ENCODE measurements at places on chromosomes 2 and 18.

- no peak for DNase-seq
These were observed 47.4 kb downstream of the IMPA2 start for GRCh38 chr18:12028674-12029073.

DNA sequence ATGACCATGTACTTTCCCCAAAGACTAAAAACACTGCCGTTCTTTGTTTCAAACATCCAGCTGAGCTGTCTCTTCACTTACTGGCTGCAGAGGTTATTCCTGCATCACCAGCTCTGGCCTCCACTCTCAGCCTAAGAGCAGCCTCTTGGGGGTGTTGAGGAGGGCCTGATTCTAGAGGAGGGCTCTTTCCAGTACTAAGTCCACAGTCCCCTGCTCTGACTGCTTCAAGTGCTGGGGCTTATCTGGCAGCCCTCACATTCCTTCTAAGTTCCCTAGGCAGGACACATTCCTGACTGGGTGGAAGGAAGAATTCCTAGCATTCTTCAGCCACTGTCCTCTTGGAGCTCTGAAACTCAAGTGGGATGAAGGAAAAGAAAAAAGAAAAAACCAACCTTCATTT is 32.9 kb upstream of the EHBP1 start:
- no peak for DNase-seq

DNA sequence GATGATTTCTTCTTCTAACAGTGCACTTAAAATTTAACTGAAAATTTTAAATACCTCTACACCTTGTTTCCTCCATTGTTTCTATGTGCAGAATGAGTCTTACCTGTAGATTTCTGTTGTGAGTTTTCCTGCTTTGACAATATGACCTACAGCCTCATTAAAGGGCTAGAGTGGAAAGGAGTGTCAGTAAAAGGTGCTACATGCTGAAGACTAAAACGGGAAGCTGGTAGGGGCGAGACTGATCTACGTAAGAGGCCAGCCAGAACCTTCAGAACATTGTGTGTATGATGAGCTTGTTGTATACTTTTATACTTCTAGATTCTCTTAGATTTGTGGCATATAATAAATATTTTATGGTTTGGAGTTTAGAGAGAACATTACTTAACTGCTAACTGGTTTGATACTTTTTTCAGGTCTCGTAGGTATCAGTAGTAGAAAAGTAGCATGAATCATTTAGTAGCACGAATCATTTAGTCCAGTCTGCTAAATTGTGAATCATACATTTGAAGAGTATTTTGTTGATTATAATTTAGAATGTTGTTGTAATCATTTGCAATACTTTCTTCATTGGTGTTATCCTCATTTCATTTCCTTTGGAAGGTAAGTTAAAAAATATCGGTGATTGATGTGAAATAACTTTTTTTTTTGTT is 14.3 kb downstream of the INSIG2 start:
- no peak for DNase-seq

- DNase-seq: no peak
These were observed 273.2 kb downstream of the MTX2 start for GRCh38 chr2:176542476-176542875.

DNA sequence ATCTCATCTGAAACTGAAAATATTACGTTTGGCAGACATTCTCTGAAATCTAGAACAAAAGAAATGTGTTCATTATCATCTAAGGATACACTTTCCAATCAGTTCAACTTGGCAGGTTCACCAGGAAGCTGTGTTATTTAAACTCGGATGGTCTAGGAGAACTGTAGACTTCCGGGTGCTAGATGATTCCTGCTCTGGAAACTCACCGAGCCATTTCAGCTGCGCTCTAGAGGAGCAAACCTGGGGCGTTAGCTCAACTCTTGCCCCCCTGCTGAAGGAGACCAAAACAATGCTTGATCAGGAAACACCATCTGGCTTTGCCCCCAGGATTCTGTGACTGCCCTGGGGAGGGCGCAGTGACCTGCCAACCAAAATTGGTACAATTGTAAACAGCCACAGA is 22.9 kb downstream of the MLPH start:
- DNase-seq: no peak

Measured in stimulated activated CD8-positive, alpha-beta memory T cell treated with anti-CD3 and anti-CD28 coated beads, Interleukin-4, amount 100 ng/mL, for 48 hours (primary cell).